Activated CD4-positive, CD25-positive, alpha-beta regulatory T cell treated with anti-CD3 and anti-CD28 coated beads, Interleukin-2, amount 50 U/mL, for 16 hours (primary cell): ENCODE measurements at places on chromosomes 11 and 22.

DNA sequence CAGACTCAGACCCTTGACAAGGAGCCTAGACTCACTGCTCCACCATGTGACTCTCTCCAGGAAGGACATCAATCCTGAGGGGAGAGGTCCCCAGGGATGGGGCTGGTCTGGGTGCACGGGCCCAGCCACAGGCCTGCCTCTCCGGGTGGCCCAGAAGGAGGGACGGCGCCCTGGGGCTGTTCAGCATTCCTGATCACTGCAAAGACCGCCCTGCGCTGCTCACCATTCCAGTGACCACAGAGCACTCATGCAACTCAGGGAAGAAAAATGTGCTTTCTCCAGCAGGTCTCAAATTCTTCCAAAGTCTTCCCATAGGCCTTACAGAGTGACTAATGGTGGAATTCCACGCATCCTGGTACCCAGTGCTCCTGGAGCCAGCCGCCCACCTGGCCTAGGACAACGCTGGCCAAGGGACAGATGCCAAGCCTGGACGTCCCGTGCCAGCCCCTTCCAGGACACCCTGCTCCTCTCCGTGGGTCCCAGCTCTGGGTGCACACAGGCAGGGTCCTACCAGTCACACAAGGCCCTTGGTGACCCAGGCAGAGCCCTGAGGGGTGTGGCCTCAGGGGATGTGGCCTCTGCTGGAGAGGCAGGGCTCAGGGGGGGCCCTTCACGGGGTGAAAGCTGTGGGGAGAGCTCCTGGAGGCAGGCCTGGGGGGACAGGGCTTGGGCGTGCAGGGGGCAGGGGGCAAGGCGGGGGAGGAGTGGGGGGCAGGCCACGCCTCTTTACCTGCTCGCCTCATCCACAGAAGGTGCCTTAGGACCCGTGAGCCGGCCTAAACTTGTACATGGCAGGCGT, 178.8 kb downstream of the IGLL1 start:
- no peak for DNase-seq

DNA sequence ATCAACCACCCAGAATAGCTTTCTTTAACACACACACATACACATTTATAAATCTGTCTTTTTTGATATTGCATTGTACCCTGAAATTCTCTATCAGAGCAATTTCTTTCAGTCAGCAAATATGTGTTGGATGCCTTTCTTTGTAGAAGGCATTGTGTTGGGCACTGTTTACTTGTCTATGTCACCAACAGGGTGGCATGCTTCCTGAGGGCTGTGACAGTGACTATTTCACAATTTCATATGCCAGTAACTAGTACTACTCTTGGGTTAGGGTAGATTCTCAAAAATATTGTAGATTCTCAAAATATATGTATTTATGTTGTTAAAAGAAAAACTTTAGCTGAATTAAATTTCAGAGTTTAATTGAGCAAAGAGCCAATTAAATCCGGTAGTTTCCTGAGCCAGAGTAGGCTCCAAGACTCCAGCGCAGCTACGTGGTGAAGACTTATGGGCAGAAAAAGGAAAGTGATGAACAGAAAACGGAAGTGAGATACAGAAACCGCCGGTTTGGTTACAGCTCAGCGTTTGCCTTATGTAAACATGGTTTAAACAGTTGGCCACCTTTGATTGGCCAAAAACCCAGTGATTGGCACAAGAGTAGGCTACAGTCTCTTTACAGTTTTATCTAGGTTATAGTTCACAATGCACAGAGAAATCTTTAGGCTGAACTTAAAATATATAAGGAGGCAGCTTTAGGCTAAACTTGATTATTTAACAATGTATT, 723.3 kb downstream of the NTM start:
- DNase-seq, result no peak

DNA sequence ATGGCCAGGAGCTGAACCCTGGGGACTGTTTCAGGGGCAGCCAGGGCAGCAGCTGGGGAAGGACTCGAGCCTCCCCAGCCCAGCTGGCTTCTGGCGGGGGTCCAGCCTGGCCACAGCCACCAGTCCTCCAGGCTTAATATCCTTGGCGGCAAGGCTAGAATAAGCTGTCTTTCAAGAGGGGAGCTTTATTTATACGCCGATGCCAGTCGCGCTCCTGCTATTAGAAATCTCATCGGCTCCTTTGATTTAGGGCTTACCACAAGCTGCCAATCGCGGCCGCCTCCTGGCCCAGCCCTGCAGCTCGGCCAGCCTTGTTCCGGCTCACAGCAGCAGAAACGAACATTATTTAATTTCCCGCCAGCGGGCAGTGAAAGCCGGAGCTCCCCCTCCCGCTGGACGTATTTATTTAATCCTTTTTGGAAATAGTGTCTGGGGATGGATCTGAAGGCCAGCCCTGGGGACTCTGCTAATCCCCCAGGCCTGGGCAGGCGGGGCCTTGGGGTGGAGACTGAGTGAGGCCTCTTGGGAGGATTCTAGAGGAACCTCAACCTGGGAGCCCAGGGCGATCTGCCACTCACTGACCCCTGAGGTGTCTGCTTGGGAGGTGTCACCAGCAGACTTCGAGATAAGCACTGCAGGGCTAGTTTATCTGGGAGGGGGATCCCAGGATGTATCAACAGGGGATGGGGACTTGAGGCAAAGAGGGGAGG, 363.1 kb downstream of the MN1 start:
- no peak for DNase-seq

GRCh38 chr22:47618180-47619010, 855.9 kb downstream of the TBC1D22A start:
- DNase-seq, result no peak

- DNase-seq, result no peak
Observed at GRCh38 chr11:94656968-94657367, 89.8 kb downstream of the PIWIL4 start.

GRCh38 chr22:19930551-19931486, 10.8 kb upstream of the COMT start:
- no peak for DNase-seq

GRCh38 chr11:36240801-36241200, 48.4 kb downstream of the COMMD9 start:
- no peak for DNase-seq

GRCh38 chr22:47230251-47230650, 467.8 kb downstream of the TBC1D22A start:
- no peak for DNase-seq

- no peak for DNase-seq
Observed at GRCh38 chr11:118033443-118033842, 43.4 kb upstream of the TMPRSS4 start.

- no peak for DNase-seq
Observed at GRCh38 chr11:35765211-35765610, 102.6 kb downstream of the TRIM44 start.

DNA sequence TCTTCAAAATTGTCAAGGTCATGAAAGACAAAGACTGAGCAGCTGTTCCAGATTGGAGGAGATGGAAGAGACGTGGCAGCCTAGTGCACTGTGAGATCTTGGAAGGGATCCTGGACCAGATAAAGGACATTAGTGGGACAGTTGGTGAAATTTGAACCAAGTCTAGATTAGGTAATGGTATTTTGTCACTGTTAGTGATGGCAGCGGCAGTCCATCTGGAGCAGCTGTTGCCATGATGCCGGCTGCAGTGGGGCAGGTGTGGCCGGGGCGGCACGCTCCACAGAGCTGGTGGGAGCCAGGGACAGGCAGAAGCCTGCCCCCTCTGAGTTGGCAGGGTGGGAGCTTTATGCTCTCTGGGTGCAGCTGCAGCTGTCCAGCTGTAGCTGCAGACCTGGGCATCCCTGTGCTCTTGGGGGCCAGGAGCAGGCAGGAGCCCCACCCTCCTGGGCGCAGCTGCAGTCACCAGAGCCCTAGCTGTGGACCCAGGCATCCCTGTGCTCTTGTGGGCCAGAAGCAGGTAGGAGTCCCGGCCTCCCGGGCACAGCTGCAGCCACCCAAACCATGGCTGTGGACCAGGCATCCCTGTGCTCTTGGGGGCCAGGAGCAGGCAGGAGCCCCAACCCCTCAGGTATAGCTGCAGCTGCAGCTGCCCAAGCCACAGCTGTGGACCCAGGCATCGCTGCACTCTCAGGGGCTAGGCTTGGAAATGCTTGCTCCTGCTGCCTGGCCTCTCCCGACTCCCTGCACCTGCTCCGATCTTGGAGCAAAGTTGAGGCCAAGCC, 20.7 kb downstream of the DIXDC1 start:
- DNase-seq, result no peak

GRCh38 chr11:57094181-57094935, 87.4 kb upstream of the LRRC55 start:
- no peak for DNase-seq

DNA sequence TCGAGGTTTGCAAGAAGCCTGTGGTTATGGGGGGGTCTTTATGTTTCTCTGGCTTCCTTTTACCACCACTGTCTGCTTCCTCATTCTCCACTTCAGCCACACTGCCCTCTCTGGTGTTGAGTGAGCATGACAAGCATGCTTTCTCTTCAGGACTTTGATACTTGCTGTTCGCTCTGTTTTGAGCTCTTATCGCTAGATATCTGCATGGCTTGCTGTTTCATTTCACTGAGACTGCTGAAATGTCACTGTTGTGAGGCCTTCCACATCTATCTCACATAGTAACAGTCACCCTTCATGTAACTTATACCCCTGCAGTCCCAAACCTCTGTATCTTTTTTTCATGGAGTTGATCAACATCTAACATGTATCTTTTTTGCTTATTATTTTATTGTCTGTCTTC, 59.8 kb downstream of the TMEM135 start:
- peak; percentile 3 for DNase-seq

- no peak for DNase-seq
Observed at GRCh38 chr22:25876871-25877270, 134.9 kb downstream of the MYO18B start.

DNA sequence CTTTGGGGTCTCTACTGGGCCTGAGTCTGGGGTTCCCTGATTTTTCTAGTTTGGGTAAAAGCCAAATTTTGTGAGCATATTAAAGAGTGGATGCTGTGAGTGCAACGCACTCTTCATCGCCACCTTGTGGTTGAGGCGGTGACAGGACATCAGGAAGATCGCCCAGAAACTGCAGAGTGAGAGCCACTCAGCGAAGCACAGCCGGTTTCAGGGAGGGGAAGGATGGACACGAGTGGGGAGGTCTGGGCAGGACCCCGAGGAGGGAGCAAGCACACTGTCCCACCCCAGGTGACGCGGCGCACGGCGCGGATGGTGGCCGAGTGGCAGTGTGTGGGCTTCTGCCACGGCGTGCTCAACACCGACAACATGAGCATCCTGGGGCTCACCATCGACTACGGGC, 9.1 kb downstream of the SELENOO start:
- DNase-seq, result no peak

DNA sequence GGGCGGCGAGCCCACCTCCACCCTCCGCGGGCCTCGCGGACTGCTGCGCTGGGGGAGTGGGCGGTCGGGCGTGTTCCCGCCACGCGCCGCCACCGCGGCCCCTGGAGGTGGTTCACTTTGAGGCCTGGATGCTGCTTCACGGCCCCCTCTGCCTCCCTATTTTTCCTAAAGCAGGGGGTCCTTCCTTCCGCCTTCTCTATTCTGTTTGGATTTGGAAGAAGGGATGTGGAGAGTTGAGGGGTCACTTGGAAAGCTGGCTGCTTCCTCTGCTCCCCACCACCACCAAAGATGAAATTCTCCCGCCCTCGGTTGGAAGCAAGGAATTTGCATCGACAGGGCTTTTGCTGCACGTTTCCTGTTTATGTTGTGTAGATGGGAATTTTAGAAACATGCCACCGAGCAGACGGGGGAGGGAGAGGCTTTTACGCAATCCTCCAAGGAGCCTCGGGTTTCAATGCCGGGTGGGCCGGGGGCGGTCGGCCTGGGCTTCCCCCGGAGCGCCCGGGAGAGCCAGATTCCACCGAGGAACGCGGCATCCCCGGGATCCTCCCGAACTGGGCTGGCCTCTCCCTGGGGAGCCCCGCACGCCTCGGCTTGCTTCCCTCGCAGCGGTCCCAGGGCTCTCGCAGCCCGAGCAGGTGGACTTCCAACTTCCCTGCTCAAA, 403 bp upstream of the SBF2 start:
- no peak for DNase-seq

- DNase-seq, result no peak
Observed at GRCh38 chr11:101091781-101092180, 37.8 kb downstream of the PGR start.

DNA sequence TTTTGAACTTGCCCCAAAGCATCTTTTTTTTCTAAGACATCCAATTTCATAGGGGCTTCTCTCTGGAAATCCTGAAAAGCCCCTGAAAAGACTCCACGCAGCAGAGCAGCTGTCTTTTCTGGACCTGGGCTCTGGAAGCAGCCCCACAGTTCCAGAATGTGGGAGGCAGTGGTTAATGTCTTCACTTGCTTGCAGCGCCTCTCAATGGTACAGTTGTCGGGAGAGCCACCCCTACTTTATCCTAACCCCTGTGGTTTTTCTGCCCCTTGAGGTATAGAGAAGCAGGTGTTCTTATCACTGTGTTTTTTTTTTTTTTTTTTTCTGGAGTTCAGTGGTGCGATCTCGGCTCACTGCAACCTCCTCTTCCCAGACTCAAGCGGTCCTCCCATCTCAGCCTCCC, 83.4 kb upstream of the SORL1-AS1 start:
- no peak for DNase-seq

GRCh38 chr11:83436855-83437254, 150.7 kb upstream of the CCDC90B start:
- DNase-seq, result no peak

- DNase-seq, result no peak
Observed at GRCh38 chr11:45532546-45532945, 132.9 kb downstream of the CHST1 start.

- DNase-seq, result no peak
Observed at GRCh38 chr11:79697905-79698304, 257.1 kb upstream of the TENM4 start.

DNA sequence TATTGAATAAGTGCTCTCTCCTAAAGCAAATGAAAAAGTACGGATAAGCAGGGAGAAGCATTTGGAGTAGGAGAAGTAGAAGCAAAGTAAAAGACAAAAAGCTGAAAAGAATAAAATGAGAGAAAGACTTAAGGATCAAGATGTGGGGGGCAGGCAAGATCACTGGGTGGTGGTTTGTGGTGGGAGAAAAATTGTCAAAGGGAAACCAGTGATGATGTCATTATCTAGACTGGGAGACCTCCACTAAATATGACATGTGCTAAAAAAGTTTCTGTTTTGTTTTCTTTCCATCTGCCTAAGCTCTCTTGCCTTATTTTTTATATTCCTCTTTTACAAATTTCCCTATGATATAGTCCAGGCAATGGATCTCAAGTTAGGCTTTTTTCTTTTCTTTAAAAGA, 14.8 kb upstream of the MAML2 start:
- no peak for DNase-seq

GRCh38 chr22:43136255-43136654, 6.9 kb downstream of the MCAT start:
- no peak for DNase-seq

GRCh38 chr22:49209452-49210195, 618.0 kb downstream of the BRD1 start:
- no peak for DNase-seq

- no peak for DNase-seq
Observed at GRCh38 chr11:31844351-31844750, 33.2 kb upstream of the PAX6 start.

- DNase-seq, result no peak
Observed at GRCh38 chr11:70751142-70751734, 352.9 kb downstream of the CTTN start.

GRCh38 chr11:67576735-67577475, 6.7 kb upstream of the GSTP1 start:
- no peak for DNase-seq

GRCh38 chr11:60221181-60221580, 21.8 kb downstream of the MS4A4E start:
- DNase-seq, result no peak
